Stimulated activated CD4-positive, alpha-beta T cell treated with anti-CD3 and anti-CD28 coated beads, Interleukin-4, amount 100 ng/mL, for 4 hours (primary cell): ENCODE measurements at places on chromosomes 4 and X.

DNA sequence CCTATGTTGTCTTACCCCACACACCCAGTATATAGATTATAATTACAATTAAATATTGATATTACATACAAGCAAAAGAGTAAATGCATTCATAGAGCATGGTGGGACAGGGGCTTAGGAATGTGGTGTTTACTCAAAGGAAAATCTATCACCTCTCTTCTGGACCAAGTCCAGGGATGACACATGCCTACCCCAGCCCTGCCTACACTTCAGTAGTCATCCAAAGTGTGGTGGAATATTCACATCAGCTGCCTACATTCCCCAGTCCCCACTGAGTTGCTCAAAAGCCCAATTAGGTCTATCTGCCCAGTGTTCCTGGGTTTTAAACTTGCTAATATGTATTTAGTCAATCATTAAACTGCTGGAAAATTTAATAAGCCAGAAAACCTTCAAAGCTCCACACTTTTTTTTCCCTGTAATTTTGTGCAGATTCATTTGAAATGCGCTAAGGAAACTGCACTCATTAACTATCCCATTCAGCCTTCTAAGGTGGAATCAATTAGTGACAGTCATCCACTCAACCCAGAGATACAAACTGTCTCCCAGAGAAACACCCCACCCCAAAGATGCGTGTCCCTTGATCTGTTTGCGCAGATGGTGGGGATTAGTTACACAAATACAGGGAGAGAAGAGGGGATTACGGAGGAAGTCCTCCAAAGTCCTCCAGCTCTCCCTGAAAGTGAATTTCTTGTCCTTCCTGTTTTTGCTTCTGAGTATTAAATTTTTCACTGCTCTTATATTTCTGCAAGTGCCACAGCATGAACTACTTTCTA is 91.7 kb upstream of the KDR start:
- DNase-seq = no peak

- no peak for DNase-seq
Measured at GRCh38 chr4:76624241-76624681, 189.2 kb downstream of the SHROOM3 start.

DNA sequence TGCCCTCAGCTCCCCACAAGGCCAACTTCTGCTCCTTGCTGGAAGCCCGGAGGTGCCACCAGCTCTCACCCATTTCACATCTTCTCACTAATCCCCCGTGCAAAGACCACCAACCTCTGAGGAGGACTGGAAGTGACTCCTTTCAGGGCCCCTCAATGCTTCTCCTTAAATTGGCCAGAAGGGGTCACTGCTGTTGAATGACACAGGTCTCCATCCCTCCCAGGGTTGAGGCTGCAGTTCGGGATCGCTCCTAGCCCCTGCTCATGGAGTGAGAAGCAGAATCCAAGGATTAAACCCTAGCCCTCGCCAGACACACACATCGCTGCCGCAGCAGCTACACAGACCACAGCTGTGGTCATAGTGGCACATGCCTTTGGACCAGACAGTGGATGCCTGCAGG is 279.5 kb upstream of the TAPT1 start:
- DNase-seq = no peak

DNA sequence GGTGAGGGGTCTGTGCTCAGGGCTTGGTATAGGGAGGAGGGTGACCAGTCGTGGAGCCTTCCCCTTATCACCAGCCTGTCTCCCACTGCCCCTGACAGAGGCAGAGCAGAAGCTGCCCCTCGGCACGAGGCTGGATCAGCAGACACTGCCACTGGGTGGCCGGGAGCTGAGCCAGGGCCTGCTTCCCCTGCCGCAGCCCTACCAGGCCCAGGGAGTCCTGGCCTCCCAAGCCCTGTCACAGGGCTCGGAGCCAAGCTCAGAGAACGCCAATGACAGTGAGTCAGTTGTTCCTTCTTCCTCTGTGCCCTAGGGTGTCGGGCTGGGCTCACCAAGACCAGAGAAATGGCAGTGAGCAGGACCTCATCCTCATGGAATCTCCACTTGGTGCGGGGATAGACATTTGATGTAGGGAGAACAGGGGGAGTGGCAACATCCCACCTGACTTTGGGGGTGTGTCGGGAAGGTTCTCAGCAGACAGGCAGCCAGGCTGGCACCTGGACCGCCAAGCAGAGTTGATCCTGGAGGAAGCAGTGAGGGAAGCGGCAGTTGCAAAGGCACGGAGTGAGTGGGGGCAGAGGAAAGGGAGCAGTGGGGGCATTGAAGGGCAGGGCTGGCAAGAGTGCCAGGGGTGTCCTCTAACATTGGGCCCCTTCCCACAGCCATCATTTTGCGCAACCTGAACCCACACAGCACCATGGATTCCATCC is 14.3 kb upstream of the UBA1 start:
- no peak for DNase-seq

- DNase-seq = no peak
Measured at GRCh38 chrX:150223176-150224015, 139.7 kb upstream of the MAMLD1 start.

DNA sequence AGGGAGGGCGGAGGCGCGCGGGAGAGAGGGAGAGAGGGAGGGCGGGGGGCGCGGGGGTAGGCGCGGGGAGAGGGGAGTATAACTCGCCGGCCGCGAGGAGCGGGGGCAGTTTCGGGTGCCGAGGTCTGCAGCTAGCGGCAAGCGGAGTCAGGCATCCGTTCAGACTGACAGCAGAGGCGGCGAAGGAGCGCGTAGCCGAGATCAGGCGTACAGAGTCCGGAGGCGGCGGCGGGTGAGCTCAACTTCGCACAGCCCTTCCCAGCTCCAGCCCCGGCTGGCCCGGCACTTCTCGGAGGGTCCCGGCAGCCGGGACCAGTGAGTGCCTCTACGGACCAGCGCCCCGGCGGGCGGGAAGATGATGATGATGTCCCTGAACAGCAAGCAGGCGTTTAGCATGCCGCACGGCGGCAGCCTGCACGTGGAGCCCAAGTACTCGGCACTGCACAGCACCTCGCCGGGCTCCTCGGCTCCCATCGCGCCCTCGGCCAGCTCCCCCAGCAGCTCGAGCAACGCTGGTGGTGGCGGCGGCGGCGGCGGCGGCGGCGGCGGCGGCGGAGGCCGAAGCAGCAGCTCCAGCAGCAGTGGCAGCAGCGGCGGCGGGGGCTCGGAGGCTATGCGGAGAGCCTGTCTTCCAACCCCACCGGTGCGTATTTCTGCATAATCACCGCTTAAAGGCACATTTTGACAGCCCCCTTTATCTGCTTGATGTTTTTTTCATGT is at the start of gene POU4F2:
Gene POU4F2, plus strand, starts transcription at position 108 of the 720 bp plus-strand sequence. Its CDS starts 248 bp downstream, at position 356.
- DNase-seq = no peak

DNA sequence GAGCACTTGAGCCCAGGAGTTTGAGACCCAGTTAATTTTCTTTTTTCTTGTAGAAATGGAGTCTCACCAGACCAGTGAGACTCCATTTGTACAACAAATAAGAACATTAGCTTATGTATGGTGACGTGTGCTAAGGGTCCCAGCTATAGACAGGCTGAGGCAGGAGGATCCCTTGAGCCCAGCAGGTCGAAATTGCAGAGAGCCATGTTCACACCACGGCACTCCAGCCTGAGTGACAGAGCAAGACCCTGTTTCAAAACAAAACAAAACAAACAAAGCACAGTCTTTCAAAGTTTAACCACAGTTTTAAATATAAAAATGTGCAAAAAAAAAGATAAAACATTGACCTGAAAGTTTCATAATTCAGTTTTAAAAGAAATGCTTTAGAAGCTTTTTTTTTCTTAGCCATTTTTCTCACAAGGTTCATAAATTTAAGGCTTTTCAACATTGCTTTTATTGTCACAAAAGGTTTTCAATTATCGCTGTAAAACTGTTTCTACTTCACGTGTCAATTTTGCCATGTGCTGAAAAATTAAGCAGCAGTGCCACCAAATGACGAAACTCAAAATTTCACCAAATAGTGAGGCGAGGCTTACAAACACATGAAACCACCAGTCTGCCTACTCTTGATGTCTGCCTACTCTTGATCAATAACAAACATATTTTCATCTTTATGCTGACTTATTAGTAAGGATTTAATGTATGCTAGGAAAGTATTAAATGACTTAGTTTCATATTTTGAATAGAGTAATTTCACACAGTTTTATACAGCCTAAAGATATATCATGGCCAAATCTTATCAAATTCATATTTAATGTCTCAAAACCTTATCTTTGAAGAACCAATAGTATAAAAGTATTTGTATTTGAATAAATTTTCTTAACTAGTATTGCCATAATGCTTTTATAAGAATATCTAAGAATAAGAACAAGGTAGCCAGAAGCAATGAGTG is 126.3 kb downstream of the NEK1 start:
- DNase-seq = no peak

- DNase-seq = no peak
Measured at GRCh38 chrX:134144231-134144630, 92.8 kb upstream of the CCDC160 start.

DNA sequence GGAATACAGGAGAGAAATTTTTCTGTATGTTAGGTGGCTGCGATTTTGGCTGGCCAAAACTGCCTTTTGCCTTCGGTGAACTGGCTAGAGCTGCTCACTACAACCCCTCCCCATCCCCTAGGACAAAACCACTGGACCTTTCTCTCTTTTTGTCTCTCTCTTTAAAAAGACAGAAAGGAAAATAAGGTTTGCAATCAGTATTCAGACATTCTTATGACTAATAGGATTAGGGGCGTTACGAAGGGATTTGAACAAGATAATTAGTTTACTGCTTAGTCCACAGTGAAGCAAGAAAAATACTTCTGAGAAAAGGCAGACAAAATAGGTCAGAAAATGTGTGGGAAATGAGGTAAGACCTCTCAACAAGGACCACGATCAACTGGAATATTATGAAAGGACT is 180.4 kb downstream of the SLIT2 start:
- no peak for DNase-seq

DNA sequence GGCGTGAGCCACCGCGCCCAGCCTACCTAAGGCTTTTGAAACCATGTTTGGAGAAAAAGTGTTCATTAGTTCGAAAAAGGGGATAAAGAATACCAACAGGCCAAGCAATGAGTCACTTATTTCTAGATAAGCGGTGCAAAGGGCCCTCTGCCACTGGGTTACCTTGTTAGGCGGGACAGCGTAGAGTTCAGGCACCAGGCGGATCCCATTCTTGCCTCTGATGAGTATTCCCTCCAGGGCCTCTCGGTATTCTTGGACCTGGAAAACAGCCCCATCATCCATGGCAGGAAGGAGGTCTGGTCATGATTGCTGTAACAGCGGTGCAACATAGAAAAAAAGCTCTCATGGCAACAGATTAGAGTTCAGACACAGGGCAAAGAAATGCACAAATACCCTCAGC is 48.0 kb downstream of the PHKA2 start:
- no peak for DNase-seq

DNA sequence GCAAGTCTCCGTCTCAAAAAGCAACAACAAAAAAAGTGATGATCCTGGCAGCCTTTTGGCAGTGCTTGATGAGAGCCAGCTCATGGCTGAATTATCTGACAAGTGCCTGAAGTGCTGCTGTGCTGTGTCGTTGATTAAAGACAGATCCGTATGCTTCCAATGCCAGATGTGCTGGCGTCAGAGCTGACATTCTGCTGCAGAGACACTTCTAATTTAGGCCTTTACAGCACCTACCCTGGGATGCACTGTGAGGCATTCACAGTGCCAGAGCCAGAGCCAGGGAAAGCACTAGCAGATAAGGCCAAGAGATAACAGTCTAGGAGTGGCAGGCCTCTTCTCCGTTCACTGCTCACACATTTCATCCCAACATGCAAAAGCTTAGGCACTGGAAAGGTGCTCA is 995.5 kb downstream of the RAB28 start:
- DNase-seq = no peak

DNA sequence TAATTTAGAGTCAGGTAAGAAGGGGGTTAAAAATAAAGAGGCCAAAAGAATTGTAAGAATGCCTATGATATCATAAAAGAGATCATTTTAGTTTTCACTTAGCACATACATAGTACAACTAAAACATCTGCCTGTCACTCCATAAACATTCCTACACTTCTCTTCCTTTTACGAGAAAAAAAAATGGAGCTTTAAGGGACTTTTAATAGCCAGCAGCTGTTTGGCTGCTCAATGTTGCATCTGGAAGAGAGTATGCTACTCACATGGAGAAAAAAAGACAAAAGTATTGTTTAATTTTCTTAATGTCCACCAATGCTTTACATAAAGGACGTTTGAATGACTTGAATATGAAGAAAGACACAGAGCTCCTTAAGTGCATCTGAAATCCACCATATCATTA is 48.7 kb upstream of the TNIP3 start:
- no peak for DNase-seq

GRCh38 chr4:138216272-138216867 is 25.8 kb downstream of the SLC7A11 start:
- no peak for DNase-seq

DNA sequence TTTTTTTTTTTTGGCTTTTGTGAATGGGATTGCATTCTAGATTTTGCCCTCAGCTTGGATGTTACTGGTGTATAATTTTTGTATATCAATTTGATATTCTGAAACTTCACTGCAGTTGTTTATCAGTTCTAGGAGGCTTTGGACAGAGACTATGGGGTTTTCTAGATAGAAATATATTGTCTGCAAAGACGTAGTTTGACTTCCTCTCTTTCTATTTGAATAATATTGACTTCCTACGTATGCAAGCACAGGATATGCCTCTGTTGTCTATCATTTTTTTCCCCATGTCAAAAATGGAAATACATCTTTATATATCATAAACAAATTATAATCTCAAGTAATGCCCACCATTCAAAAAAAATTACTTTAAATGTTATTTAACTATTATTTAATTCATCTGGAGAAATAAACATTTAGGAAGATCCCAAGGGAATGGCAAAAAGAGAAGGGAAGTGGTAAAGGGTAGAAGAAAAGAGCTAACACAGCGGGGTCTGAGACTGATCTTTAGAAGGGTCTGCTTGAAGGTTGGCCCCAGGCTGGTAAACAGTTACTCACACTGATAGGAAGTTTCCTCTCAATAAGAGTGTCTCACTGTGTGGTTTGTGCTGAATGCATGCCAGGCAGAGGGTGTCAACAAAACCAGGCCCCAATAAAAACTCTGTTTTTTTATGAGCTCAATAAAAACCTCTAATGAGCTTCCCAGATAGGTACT is 35.7 kb downstream of the ZNF518B start:
- no peak for DNase-seq

DNA sequence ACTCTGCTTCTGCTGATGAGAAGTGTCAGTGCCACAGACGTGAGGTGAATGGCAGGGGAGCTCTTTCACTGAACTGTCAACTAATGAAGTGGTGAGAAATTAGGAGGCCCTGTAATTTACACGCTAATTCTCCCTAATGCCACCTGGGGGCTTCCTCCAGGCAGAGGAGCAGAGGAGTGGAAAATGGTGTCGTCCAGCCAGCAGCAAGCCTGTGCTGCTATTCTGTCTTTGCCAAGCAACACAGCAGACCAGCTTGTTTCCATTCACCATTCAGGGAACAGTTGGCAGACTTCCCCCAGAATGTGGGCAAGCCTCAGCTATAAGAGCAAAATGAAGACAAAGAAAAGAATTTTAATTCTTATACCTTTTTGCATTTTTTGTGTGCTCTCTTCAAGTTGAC is 245.2 kb upstream of the TET2 start:
- no peak for DNase-seq

DNA sequence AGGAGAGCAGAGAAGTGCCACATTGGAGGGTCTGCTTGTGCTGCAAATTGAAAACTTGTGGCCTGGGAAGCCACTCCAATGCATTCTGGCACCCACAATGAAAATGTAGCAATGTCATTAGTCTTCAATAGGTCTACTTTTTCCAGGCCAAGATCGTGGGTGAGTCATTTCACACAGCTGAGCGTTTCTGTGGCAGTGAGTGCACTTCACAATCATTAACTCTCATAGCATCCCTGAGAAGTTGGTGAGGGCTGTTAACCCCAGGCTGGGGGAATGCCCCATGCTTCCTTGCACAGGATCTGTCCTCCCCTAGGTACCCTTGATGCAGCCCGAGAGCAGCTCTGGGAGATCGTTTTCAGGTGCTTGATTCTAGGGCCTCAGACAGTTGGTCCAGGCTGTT is 196.8 kb upstream of the ATP6AP2 start:
- DNase-seq = no peak
